ENCODE measurements at places on chromosomes 2 and 18. TPM values are rescaled to one million over a fixed set of nuclear protein-coding genes. Genes with fewer than 3 reads are reported as not detected.

DNA sequence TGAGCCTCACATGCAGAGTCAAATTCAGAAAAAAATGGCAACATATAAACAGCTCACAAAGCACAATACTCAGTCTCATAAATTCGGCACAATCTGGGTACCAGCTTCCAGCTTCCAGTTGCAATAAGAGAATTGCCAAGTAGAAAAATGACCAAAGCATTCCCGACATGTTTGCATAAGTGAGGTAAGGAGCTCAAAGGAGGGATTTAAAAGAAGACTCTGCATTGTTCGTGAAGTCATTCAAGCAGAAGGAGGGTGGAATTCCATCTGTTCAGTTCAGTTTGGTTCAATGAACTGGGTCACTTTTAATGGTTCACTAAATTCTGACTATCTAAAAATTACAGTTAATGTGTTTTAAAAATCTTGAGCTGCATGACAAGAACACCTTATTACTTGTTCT, 106.7 kb upstream of the KLHL14 start:
- DNase-seq = no peak

DNA sequence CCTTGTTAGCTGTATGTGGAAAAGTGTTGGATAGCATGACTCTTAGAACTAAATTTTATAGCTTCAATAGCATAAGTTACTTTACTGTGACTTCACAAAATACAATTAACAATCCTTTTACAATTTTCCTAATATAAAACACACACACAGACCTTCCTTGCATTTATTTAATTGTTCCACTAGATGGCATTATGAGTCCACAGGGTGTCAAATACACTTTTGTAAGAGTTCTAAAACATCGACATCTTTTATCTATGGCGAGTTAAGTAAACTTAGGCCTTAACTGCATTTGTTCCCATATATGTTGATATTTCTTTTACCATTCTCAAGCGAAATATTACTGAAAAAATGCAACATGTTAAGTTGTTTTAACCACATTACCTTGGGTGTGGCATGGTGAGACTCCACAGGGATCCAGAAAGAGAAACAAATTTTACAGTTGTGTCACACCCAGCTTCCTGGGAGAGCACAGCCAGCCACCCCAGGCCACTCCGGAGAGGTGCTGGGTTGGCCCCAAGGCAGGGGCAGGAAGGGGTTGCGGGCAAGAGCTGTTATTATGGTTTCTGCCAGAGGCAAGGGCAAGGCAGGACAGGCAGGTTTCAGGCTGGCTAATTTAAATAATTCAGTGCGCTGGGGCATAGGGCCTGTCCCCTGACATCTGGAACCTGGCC, 312.4 kb upstream of the MC4R start:
- DNase-seq = peak; percentile 10

DNA sequence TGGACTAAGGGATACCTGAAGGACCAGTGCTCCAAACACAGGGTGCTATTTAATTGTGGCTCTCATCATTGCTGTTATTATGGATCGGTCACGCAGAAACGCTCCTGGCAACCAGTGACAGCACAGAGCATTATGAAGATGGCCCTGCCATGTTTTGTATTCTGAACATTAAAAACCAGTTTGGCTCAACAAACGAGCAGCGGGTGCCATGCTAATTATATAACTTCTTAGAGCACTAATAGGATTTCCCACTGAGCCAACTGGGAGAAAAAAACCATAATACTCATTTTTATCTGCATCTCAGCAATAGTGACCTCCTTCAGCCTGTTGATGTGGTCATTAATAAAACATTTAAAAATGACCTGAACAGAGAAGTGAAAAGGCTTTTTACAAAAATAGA, 212.8 kb downstream of the STK39 start:
- no peak for DNase-seq

- DNase-seq = no peak
Observed at GRCh38 chr2:12613137-12613835, 103.5 kb upstream of the TRIB2 start.

SCN2A gene
- total RNA-seq = not detected

RTP5 gene
- total RNA-seq = not detected

GRCh38 chr2:101113441-101114267, 37.5 kb downstream of the TBC1D8 start:
- no peak for DNase-seq

Measured in pulmonary artery endothelial cell (primary cell).